ENCODE measurements at places on chromosomes 11 and 22.

DNA sequence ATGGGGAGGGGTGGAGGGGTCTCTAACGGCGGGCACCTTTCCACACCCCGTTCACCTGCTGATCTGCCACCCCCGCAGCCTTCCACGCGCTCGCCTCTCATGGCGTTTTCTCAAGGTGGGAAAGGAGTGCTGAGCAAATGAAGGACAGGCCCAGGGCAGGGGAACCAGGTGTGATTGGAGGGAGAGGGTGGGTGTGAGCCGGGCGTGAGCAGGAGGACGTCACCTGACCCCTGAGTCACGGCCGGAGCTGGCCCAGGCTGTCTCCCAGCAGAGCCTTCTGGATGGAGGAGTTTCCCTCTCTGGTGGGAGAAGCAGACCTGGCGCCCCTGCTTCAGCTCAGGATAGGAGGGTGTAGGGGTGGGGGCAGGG is 14.0 kb upstream of the ARHGAP8 start:
- no peak for DNase-seq

GRCh38 chr11:62896049-62896448 is 15.4 kb downstream of the SLC3A2 start:
- DNase-seq, result no peak

DNA sequence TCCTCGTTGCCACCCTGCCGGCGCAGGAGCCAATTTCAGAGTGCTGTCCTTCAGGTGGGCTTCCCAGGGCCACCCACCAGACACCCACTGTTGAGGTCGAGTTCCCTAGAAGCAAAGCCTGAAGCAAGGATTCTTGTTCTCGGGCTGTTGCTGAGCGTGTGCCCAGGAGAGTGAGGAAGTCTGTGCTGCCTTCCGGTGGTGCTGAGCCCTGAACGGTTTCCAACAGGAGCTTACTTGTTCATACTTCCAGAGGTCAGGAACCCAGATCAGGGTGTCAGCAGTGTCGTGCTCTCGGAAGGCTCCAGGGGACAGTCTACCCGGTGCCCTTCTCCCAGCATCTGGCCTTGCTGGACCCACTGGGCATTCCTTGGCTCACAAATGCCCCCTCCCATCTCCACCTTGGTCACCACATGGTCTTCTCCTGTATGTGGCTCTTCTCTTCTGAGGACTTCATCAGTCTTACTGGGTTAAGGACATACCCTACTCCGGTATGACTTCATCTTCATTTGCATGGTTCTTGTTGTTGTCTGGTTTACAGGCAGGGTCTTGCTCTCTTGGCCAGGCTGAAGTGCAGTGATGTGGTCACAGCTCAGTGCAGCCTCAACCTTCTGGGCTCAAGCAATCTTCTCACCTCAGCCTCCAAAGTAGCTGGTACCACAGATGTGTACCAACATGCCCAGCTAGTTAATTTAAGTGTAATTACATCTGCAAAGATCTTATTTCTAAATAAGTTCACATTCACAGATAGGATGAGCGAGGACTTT is 11.2 kb downstream of the SLC25A1 start:
- DNase-seq, result no peak

DNA sequence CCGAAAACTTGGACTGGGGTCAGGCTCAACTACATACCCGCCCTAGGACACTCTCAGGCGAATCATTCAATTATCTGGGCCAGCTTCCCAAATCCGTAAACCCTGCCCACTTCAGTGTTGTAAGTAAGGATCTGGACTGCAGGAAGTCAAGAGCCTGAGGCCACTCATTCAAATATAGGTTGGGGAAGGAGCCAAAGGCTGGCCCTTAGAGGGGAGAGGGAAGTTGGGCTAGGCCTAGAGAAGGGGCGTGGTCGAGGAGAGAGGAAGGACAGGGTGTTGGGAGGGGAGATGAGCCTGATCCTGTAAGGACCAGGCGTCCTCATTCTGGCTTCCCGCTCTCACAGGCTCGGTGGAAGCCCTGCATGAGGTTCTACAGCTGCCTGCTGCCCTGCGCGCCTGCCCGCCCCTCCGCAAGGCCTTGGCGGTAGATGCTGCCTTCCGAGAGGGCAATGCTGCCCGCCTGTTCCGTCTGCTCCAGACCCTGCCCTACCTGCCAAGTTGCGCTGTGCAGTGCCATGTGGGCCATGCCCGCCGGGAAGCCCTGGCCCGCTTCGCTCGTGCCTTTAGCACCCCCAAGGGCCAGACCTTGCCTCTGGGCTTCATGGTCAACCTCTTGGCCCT is 3.0 kb downstream of the SAC3D1 start:
- DNase-seq, result no peak

GRCh38 chr22:42655693-42656092 is 6.5 kb upstream of the CYB5R3 start:
- peak; percentile 79 for DNase-seq

DNA sequence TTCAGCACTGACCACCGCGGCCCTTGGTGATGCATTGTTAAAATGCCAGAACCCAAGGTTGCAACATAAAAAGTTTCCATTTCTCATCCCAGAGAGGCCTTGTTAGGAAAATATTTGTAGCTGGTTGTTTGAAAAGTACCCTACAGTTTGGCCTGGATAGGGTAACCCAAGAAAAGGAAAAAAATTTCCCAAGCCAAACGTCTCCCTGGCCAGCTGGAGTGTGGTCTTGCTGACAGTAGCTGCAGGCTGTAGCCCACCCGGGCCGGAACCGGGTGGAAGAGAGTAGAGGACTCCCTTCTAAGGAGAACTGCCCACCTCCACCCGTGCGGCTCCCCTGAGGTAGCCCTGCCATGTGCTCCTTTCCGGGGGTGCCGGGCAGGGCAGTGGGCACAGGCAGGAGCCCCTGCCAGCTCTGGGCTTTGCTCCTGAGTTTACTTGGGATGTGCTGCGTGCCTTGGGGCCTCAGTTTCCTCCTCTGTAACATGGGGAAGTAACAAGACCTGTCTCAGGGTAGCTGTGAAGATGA is 38.5 kb downstream of the IGHMBP2 start:
- DNase-seq, result no peak

GRCh38 chr11:59223611-59224010 is 10.9 kb upstream of the MPEG1 start:
- no peak for DNase-seq

DNA sequence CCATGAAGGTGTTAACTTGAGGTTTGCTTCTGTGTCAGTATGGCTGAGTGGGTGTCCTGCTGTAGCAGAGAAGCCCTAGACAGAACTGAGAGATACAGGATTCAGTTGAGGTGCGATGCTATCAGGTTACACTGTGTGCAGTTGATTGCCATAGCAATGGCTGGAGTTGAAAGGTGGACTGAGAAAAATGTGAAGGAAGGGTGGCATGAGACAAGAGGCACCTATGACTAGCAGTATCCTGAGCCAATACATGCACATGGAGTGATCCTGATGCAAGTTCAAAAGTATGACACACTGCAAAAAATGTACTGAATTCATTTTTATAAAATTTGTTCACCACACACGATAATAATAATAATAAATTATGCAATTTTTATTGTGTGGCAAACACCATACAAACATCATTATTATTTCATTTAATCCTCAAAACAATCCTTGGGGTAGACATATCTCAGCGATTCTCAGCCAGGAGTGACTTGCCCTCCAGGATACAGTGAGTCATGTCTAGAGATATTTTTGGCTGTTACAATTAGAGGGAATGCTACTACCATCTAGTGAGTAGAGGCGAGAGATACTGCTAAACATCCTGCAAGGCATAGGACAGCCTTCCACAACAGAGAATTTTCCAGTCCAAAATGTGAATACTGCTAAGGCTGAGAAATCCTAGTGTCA is 3.9 kb upstream of the PIWIL4 start:
- DNase-seq, result no peak

GRCh38 chr22:41939981-41940831 is 6.7 kb downstream of the CENPM start:
- no peak for DNase-seq

GRCh38 chr11:31445621-31446020 is 63.8 kb downstream of the IMMP1L start:
- DNase-seq, result no peak

GRCh38 chr11:48161951-48162884 is 54.4 kb upstream of the OR4B1 start:
- DNase-seq, result no peak

GRCh38 chr11:74494916-74495315 is 1.4 kb upstream of the LIPT2 start:
- no peak for DNase-seq

GRCh38 chr11:61126256-61126655 is 24.0 kb downstream of the CD5 start:
- DNase-seq, result no peak

DNA sequence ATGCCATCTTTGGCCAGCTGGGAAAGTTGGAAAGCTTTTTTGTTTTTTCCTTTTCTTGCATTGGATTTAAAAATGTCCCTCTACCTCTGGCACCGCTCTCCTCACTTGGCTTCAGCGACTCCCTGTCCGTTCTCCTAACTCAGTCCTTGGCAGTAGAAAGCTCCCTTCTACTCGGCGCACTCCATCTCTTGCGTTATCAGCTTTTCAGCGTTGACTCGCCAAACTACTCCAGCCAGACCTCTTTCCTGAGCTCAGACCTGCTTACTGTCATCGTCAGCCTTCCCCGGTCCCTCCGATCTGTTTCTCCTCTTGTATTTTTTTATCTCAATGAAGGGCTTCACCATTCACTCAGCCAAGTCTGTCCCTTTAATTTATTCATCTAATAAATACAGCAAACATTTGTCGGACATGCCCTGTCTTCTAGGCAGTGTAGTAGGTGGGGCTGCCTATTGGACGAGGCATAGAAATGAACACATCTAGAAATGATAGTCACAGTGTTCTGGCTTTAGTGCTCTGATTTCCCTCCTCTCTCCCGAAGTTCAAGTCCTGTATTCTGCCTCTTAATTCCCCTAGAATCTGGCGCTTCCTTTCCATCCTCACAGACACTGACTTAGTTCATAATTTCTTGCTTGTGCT is 839 bp downstream of the CEP164 start:
- no peak for DNase-seq

- no peak for DNase-seq
Measured at GRCh38 chr11:62666259-62666926, 1.3 kb downstream of the CSKMT start.

DNA sequence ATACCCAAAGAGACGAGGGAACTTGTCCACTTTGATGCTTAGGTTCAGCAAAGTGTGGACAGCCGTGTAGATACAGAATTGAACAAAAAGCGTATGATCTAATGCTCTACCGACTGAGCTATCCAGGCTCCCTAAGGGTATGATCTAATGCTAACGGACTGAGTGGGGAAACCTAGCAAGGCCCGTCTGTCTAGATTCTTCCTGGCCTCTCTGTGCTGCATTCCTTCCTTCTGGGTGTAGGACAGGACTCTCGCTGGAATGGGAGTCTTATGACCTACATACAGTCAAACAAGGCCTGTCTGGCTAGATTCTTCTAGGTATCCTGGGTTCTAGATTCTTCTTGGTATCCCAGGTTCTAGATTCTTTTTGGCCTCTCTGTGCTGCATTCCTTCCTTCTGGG is 8.4 kb upstream of the SLC15A3 start:
- DNase-seq, result no peak

DNA sequence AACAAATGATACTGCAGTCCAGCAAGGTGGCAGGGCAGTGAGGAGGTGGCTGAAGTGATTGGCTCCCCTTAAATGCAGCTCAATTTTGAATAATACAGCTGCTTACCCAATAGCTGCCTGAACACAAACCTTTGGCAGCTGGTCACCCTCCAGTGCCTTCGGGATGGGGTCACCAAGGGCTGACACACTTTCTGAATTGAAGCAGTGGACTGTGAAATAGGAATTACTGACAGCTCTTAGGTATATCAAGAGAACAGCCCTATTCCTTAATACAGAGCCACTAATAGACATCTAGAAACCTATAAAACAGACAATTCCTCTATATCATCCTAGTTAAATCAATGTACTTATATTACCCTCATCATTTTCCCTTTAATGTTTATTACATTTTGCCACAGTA is 474.2 kb upstream of the KIRREL3 start:
- DNase-seq, result no peak

DNA sequence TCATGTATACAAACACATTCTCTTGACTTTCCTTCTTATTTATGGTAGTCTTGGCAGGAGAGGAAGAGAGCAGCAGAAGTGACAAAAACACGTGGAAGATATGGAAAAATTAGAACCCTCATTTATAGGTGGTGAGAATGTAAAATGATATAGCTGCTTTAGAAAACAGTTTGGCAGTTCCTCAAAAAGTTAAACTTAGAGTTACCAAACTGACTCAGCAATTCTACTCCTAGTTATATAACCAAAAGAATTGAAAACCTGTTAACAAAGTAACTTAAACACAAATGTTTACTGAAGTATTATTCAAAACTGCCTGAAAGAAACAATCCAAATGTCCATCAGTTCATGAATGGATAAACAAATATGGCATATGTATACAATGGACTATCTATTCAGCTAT is 16.8 kb downstream of the NUCB2 start:
- DNase-seq, result no peak

DNA sequence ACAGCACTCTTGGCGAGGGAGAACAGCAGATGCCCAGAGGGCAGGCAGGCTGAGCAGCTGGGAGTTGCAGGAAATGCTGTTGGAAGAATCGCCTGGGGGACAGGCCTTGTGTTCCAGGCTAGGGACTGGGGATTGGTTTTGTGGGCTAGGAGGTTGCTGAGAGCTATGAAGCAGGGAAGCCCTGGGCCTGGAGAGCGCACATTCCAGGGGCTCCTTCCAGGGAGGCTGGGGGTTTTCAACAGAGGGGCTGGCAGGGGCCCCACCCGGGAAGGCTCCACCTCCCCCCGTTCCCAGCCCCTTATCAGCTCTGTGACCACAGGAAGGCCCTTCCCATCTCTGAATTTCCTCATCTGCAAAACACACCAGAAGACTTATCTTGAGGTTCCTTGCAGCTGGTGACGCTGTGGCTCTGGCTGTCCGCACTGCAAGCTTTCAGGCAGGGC is 21.7 kb downstream of the WNT11 start:
- DNase-seq, result no peak

- DNase-seq, result no peak
Measured at GRCh38 chr11:68454767-68455166, 5.8 kb upstream of the PPP6R3 start.

GRCh38 chr22:44473166-44473565 is 24.9 kb downstream of the RTL6 start:
- DNase-seq, result no peak

DNA sequence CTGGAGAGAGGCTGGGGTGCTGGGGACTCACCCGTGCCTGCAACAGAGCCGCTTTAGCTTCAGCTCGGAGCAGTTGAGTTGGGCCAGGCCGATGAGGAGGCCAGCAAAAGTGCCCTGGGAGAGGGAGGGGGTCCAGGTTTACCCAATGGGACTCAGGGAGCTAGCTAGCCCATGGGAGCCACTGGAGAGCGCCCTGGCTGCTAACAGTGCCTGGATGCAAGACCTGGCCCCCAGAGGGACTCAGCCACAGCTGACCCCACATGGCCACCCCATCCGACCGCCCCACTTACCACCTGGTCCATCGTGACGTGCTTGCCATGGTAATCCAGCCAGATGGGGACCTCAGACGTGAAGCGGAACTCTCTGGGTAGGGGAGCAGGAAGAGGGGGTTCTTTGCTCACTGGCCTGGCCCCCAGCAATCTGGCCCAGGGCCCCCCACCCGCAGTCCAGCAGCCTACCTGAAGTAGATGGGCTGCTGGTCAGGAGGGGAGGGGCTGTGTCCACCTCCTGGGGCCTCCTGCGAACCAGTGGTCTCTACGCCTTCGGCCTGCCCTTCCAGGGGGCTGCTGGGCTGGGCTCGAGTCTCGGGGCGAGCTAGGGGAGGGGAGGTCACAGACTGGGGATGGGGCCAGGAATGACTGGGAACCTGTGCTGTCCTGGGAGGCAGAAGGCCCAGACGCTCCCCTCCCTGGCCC is 19.1 kb upstream of the EHD1 start:
- DNase-seq, result no peak
